K562 (cell line): ENCODE measurements at places on chromosomes 6 and 20. TPM values are rescaled to one million over a fixed set of nuclear protein-coding genes. Genes with fewer than 3 reads are reported as not detected.
A peak's percentile ranks its signal among the peaks of the same experiment; 100 is the strongest.

GRCh38 chr6:19880066-19880465 lies 42.9 kb downstream of the ID4 start:
- no peak for DNase-seq

GRCh38 chr6:151850479-151851003 lies 43.1 kb downstream of the ESR1 start:
- no peak for DNase-seq

GRCh38 chr6:116996842-116997241 lies 119.8 kb downstream of the RFX6 start:
- no peak for DNase-seq

DNA sequence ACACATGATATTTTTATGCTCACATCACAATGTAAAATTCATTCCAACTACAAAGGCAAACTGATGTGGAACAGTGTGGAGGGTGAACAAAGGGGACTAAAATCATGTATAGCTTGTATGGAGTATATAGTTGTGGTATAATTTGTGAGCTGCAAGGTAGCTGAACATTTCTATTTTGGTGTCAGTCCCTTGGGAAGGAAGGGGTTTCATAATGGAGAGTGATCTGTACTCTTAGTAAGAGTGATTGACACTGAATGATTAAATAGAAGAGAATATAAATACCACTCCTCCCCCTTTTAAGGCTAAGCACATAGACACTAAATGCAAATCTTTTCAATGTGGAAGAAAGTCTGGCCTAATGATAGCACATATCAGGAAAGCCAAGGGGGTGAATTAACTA lies 104.6 kb downstream of the POPDC3 start:
- no peak for DNase-seq

DNA sequence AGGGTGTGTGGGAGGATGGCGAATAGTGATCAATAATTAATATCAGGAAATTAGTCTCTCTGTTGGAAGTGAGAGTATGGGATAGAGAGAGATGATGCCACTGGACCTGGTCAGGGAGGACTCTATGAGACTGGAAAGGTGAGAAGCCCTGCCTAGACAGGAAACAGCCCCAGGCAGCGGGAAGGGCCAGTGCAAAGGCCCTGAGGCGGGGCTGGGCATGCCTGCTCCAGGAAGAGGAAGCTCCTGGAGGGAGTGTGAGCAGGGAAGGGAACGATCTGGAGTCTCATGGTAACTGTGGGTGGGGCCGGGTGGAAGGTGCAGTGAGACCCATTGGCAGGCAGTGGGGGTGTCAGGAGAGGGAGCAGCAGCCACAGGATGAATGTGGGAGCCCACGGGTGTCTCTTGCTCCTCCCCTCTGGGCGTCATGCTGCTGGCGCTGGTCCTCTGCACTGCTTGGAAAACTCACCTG lies 1.8 kb upstream of the CST3 start:
- DNase-seq, result no peak

DNA sequence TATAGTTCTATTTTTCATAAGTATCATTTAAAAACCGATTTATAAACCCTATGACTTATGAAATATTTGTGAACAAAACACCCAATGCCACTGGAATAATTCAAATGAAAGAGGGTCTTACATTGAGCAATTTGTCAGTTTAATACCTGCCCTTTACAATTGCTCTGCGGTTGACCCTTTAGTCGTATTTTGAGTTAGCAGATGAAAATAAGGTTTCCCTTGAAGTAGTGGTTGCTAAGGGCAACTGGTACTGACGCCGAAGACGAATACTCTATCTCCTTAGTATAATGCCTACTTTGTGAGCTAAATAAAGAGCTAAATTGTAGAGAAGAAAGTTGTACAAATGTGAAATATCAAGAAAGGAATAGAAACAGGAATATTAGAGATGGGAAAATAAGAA lies 69.4 kb downstream of the KCNQ5 start:
- no peak for DNase-seq

DNA sequence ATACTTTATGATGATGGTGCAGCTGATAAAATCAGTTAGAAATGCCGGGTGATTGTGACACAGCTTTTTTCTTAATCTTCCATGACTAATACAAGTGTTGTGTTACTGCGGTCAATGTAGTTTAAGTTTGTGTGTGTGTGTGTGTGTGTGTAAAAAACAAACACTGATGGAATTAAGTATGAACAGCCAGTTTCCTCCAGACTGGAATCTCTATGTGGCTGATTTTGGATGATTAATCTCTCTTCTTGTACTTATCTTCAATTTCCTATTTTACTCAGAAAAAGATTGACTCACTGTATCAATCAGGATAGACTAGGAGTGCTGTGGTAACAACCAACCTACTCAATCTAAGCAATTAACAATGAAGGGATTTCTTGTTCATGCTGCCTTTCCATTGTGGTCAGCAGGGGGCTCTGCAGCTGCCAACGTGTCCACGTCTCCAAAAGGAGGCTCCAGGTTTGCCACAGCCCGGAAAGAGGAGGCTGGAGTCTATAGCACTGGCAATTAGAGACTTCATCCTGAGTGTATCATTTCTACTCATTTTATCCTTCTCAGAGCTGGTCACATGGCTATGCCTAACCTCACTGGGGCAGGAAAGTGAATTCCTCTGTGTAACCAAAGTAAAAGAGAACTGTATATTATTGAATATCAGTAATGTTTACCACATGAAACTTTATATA lies 107.7 kb downstream of the CD109 start:
- peak; percentile 43 for DNase-seq

DNA sequence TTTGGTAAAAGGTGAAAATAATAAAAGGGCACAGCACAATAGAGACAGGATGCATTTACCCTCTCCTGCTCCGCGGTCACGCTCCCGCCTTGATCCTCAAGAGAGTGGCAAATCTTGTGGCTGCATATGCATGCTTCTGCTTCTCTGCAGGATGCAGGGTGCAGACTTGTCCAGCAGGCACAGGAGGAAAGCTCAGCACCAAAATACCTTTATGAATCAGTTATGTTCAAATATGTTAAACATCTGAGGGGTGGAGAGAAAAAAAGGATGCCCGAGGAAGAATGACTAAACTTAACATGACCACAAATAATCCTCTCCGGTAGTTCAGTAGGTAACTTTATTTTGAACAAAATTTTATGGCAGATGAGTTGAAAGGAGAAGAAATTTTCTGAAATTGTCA lies 366.1 kb upstream of the SOX4 start:
- no peak for DNase-seq

- no peak for DNase-seq
Measured at GRCh38 chr6:104607501-104607900, 252.2 kb downstream of the HACE1 start.

The MYCT1 gene
- not detected in 2 replicates for total RNA-seq

The TMEM170B gene
- 0.07 and 0.13 TPM in 2 replicates for total RNA-seq

The CALHM4 gene
- not detected in 2 replicates for total RNA-seq

The BMP2 gene
- total RNA-seq, result not detected in 2 replicates

The SLC52A3 gene
- total RNA-seq, result 0.60 and 0.69 TPM in 2 replicates

The FRS3 gene
- 3.1 and 3.3 TPM in 2 replicates for total RNA-seq

The PAK5 gene
- total RNA-seq, result not detected in 2 replicates

The CTCFL gene
- 122 and 124 TPM in 2 replicates for total RNA-seq

The GPX5 gene
- not detected in 2 replicates for total RNA-seq

The ZNF184 gene
- total RNA-seq, result 10.7 and 11.0 TPM in 2 replicates
